Hippocampal formation (tissue), 2 donors: ENCODE measurements at places on chromosomes 16 and 17.
A peak's percentile ranks its signal among the peaks of the same experiment; 100 is the strongest.

GRCh38 chr17:34998205-34998604 lies 17.9 kb downstream of the LIG3 start:
- DNase-seq, result peak; percentile 77

GRCh38 chr17:78555746-78556401 lies 21.3 kb downstream of the DNAH17 start:
- no peak for DNase-seq

DNA sequence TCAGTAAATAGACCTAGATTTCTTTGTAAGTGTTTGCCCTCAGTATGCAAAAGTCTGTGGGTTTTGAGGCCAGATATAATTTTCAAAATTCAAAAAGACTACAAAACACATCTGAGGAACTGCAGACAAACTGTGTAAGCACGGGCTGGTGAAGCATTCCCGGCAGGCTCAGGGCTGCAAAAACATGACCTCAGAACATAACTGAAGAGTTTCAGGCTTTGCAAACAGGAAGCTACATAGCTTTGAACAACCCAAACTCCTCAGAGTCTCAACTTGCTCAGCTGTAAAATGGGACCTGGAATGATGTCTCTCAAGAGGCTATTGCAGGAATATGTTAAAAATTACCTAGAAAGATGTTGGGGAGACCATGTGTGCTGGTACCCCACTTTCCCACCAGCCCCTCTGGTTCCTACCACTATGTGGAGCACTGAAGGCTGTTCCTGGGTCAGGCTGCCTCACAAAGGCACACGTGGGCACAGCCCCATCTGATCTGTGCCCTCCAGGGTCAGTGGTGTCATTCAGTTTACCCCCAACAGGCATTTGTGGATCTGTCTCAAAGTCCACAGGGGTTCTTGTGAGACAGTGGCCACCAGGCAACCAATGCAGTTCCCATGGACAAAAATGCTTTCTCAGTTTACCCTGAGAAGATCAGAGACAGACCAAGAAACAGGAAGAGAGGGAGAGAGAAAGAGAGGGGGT lies 72.9 kb downstream of the CREBBP start:
- DNase-seq, result no peak

GRCh38 chr17:34511265-34511664 lies 68.1 kb upstream of the TMEM132E start:
- no peak for DNase-seq

DNA sequence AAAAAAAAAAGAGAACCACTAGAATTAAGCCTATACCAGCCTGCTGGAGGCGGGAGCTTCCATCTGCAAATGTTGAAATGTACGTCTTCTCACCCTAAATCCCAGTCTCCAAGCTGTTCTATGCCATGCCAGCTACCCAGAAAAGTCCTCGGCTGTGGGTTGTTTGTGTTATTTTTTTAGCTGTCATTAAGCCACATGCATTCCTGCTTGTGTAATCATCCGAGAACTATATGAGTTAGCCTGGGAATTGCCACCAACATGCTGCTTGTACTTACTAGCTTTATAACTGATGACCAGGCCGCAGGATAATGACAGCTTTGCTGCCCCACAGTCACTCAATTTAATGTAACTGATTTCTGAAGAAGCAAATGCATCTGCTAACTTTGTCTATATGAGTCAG lies 313.9 kb upstream of the SALL1 start:
- DNase-seq, result no peak

DNA sequence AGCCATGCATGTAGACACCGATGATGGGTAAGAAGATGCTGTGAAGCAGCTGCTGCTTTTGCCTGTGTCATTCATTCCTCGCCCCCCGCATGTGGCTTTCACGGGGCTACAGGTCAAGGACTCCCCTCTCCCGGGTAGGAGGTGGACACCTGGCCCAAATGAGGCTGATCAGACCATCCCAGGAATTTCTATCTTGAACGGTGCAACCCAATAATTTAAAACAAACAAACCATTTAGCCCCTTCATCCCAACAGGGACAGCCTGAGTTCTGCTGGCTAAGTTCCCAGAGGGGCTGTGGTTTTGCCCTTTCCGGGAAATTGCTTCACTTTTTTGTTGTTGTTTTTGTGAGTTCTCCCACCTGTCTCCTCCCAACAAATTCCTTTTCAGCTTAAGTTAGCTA lies 137.7 kb upstream of the CDH5 start:
- DNase-seq, result no peak

- DNase-seq, result no peak
Measured at GRCh38 chr16:9843424-9844018, 338.7 kb downstream of the GRIN2A start.

GRCh38 chr16:28162326-28162877 lies 49.4 kb downstream of the XPO6 start:
- DNase-seq, result no peak

- DNase-seq, result no peak
Measured at GRCh38 chr16:85571813-85572619, 41.1 kb upstream of the GSE1 start.

- DNase-seq, result no peak
Measured at GRCh38 chr17:43814026-43814425, 18.9 kb downstream of the MPP3 start.

DNA sequence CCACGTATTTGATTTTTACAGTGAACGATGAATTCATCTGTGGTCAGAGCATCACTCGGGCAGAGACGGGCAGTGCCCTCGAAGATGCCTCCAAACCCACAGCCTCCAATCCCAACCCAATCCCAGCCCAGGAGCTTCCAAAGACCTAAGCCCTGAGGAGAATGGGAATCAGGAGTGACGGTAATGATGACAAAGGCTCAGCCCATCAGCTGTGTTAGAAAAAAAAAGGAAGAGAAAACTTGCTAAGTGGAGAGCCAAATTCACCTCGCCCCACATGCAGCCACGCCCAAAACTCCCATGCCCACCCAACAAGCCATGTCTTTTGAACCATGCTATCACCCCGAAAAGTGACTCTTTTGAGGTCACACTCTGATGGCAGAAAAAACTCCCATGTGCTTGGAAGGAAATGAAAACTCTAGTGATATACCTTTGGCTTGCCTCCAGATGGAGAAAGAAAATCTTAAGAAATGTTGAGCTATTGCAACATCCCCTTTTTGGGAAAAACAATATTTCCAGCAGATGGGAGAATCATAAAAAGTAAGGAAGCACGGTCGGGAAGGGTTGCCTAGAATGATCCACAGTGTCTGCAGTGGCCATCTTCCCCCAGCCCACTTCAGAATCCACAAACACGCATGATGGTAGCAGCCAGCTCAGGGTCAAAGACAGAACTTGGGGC lies 37.7 kb downstream of the XYLT1 start:
- DNase-seq, result no peak

DNA sequence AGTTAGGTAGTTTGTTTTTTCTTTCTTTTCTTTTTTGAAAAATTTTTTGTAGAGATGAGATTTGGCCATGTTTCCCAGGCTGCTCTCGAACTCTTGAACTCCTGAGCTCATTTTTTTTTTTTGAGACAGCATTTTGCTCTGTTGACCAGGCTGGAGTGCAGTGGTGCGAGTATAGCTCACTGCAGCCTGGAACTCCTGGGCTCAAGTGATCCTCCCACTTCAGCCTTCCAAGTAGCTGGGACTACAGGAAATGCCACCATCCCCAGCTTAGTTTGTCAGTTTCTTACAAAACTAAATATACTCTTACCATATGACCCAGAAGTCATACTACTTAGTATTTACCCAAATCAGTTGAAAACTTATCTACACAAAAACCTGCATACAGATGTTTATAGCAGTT lies 14.4 kb upstream of the FBXO47 start:
- no peak for DNase-seq

- DNase-seq, result no peak
Measured at GRCh38 chr17:57662041-57662440, 83.1 kb downstream of the CCDC182 start.

- peak; percentile 40 for DNase-seq
Measured at GRCh38 chr17:67891481-67892119, 66.3 kb downstream of the BPTF start.

DNA sequence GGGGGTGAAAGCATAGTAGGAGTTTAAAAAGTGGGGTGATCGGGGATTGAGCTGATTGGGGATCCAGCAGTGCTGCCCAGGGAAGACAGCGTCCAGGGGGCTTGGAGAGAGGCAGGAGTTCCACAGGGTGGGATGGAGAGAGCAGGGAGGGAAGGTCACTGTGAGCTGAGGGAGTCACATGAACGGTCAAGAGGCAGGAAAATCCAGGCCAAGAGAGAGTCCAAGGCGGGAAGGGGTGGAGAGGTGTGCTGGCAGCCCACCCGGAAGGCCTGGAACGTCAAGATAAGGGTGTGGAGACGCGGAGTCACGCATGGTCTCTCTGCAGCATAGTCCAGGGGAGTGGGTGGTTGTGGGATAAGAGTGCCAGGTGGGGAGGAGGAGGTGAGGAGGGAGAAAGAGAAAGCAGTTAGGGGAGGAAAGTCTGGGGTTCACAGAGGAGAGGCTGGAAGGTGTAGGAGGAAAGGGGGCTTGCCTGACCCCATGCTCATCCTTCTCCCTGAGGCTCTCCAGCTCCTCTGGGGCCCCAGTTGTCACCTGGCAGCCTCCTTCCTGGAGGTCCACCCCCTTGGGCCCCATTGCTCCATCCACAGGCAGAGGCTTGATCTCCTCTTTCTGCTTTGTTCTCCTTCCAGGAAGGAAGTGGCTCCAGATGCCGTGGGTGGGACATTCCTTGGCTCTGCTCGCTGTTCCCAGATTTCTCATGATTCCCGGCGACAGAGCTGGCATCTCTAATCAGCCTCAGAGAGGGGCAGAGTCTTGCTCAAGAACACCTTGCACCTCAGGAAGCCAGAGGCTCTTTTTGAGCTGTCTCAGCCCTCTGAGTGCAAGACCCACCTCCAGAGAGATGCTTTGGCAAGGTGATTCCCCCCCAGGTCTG lies 28.7 kb downstream of the CCR7 start:
- no peak for DNase-seq

GRCh38 chr16:76653390-76654026 lies 376.3 kb downstream of the CNTNAP4 start:
- peak; percentile 12 for DNase-seq

DNA sequence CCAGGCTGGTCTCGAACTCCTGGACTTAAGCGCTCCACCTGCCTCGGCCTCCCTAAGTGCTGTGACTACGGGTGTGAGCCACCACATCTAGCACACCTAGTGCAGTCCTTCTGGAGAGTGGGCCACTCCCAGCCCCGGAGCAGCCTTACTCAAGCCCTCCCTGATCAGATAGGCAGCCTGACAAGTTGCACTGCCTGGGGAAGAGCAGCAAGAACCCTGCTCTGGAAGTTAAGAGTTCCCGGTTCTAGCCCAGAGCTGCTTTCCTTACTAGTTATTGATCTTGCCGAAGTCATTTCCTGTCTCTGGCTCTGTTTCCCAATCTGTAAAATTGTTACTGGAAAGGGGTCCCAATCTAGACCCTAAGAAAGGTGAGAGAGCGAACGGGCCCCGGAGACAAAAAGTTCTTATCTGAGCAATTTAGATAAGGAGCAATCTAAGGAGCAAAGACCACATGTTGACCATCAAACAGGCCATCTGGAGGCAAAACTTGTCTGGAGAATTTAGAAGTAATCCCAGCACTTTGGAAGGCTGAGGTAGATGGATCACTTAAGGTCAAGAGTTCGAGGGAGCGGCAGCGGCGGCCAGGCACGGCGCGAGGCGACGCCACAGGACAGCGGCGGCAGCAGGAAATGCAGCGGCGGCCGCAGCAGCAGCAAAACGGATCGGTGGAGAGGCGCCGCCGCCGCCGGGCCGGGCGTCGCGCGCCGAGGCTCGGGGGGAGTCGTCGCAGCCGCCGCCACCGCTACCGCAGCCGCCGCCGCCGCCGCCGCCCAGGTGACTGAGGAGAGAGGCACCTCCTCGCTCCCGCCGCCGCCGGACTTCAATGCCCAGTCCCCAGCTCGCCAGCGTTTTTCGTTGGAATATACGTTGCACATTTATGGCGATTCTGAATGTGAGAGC lies 4.3 kb upstream of the NAGLU start:
- peak; percentile 42 for DNase-seq

DNA sequence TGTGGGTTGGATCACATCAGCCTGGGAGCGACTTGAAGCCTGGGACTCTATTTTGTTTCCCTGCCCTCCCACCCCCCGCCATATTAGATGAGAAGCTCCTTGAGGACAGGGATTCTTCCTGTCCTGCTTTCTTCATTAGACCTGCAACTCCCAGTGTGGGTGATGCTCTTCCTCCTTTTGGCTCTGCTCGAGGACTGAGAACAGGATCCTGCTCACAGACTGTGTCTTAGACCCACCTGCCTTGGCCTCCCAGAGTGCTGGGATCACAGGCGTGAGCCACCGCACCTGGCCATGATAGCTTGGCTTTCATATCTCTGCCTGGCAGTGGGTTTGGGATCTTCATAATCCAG lies 21.5 kb upstream of the TNS4 start:
- no peak for DNase-seq

- no peak for DNase-seq
Measured at GRCh38 chr16:50303041-50303604, 36.8 kb downstream of the ADCY7 start.

DNA sequence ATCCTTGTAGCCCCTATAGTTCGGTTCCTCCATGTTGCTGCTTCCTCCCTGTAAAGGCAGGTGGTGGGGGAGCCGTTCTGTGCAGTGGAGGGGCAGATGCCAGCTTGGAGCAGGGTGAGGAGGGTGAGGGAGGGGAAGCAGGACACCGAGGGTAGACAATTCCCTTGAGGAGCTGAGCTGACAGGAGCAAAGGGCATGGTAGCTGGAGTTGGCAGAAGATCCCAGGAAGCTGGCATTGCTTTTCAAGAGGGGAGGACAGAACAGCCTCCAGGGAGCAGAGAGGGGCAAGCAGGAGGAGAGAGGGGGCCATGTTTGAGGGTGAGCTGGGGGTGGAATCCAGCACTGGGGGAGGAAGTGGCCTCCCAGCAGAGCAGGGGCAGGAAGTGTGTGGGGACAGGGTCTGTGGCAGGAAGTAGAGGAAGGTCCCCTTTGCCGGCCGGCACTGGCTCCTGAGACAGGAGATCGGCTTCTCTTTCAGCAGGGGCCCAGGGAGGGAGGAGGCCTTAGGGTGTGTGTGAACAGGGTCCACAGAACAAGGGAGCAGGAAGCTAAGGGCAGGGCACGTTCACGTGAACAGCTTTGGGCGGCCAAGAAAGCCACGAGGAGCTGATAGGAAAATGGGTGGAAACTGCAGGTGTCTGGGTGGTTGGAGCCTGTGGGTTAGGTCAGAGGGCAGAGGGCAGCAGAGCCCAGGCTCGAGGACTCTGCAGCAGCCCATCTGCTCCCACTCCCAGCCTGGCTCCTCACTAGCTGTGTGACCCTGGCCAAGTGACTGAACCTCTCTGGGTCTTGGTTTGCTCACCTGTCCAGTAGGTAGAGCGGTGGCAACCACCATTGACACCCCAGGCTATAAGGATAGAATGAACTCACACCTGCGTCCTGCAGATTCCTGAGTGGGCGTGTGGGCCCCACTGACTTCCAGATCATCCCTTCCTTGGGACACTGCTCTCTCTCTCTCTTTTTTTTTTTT lies 17.5 kb upstream of the SPNS2 start:
- no peak for DNase-seq

DNA sequence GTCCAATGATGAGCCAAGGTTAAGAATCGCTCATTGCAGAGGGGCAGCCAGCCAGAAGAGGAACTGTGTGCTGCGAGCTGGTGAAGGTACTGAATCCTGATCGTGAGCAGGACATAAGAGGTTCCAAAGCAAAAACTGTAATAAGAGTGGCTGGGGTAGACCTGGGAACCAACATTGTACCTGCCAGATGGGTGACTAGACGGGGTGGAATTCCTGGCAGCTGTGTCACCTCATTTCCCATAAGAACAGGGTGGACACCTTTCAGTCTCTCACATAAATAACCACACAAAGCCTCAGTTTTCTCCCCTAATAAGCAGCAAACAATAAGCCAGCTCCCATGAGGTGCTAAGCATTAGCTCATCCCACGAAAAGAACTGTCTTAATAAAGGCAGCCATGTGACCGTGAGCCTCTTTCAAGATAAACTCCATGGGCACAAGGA lies 290.3 kb downstream of the SOX9 start:
- DNase-seq, result no peak
